Cortex of kidney (tissue), 1 donor: ENCODE measurements at places on chromosomes 2 and 18.

GRCh38 chr18:37304012-37304680, 261.5 kb downstream of the CELF4 start:
- DNase-seq = no peak

- no peak for DNase-seq
Measured at GRCh38 chr2:66843847-66844246, 408.9 kb downstream of the MEIS1 start.

GRCh38 chr18:58882686-58883085, 18.0 kb downstream of the ZNF532 start:
- DNase-seq = no peak

DNA sequence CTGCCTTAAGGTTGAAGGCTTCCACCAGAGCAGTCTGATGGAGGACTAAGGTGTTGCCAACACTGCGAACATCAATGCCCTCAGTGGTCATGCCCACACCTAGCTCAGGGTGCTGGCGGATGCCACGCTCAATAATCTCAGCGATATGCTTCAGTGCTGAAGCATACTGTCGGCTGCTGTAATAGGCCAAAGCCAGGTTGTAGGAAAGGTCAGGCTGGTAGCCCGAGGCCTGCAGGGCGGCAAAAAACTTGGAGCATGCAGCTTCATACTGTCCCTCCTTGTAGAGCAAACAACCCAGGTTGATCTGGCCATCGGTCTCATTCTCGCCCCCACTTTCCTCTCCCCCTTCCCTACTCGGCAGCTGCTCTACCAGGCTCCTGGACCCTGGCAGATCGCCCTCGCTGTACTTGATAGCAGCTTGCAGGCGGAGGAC, 159.4 kb downstream of the AGPS start:
- no peak for DNase-seq

DNA sequence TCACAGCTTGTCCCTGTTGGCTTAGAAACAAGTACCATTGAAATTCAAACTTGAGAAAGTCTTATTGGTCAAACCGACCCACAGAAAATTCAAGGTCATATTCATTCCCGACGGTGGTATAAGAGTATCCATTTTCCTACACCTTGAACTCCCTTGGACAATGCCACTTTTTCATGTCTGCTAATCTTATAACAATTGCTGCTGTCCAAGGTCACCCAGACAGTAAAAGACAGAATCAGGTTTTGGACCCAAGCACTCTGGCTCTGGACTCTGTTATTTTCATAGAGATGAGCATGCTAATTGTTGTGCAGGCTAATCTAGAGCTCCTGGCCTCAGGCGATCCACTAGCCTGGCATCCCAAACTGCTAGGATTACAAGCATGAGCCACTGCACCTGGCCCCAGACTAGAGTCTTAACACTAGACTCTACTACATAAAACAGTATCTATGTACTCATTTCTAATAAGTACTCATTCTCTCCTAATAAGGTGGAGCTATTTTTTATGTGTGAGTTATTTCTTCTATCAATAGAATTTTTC, 57.8 kb downstream of the C2orf76 start:
- no peak for DNase-seq

- DNase-seq = no peak
Measured at GRCh38 chr2:112708968-112709367, 11.9 kb upstream of the NT5DC4 start.

- DNase-seq = no peak
Measured at GRCh38 chr2:143000599-143000998, 123.1 kb downstream of the KYNU start.

DNA sequence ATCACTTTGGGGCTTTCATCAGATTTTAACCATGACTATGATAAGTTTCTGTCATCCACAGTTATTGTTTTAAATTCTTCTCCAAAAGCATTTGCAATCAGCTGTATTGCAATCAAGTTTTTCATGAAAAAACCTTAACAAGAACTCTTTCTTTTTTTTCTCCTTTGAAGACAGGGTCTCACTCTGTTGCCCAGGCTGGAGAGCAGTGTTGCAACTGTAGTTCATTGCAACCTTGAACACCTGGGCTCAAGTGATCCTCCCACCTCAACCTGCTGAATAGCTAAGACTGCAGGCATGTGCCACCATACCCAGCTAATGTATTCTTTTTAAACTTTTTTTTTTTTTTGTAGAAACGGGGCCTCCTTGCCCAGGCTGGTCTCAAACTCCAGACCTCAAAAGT, 45.5 kb upstream of the C2orf66 start:
- DNase-seq = no peak

DNA sequence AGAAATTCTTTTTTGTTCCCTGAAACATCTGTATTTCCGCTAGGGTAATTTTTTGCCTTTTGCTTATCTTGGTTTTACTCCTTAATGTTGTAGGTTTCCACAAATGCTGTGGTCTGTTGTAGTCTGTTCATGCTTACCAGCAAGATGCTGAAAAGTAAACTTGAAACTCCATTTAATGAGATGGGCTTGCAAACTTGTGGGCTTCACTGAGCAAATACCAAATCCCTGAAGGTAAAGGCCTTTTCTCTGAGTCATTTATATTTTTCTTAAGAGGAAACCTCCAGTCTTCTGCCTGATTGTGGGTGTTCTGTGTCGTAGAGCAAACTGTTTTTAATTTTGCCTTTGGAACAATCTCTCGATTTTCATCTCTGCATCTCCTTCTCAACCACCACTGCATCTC, 9.3 kb downstream of the SP140 start:
- DNase-seq = no peak

DNA sequence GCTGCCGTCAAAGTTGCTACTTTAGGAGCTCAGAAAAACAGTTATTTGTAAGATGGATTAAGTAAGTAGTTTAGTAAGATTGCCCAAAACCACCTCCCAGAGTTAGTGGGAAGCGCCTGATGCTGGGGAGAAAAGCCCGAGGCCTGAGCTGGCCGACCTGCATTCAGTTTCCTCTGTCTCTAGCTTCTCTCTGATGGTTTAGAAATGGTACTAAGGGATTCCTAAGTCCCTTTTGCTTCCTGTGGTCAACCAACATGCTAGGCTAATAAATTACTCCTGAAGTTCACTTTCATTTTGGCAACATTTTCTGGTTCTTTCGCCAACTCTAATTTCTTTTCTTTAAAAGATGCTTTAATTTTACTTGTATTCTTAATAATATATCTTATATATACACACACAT, 60.1 kb downstream of the ASAP2 start:
- DNase-seq = no peak

GRCh38 chr2:217650716-217651360, 352.0 kb downstream of the TNS1 start:
- DNase-seq = no peak

DNA sequence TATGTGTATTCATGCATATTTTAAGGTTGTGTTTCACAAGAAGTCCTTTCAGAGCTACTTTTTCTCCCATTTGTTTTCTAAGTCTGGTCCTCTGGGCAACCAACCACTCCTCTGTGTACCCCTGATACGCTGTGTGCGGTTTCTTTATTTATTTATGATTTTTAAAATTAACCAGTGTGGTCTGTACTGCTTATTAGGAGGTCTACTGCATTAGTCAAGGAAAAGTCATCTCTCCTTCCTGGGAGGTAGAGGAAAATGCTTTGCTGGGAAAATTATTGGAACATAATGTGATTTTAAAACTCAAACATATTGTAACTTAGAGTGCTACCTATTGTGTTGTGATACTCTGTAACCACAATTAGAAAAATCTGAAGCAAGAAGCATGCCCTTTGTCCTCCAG, 1404.3 kb downstream of the SUCLG1 start:
- no peak for DNase-seq

GRCh38 chr2:177029075-177029474, 183.5 kb upstream of the HNRNPA3 start:
- DNase-seq = no peak

DNA sequence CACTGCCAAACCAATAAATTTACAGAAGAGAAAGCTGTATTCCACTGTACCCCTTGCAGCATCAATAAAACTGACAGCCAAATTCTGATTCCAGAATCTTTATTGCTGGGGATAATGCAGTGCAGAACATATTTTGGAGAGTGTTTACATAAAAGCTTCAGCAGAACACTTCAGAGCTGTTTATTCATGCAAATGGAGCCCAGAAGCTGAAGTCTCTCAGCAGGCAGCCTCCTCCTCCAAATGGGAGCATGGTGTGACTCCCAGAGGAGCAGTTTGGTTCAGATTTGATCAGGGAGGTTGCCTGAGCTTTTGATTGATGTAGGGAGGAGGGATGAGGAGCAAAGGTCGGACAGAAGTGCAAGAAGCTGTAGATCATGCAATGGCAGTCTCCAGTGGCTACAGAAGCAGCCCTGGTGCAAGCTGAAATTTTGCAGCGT, 22.4 kb downstream of the LHCGR start:
- no peak for DNase-seq

- no peak for DNase-seq
Measured at GRCh38 chr2:40302751-40303325, 149.1 kb downstream of the SLC8A1 start.

DNA sequence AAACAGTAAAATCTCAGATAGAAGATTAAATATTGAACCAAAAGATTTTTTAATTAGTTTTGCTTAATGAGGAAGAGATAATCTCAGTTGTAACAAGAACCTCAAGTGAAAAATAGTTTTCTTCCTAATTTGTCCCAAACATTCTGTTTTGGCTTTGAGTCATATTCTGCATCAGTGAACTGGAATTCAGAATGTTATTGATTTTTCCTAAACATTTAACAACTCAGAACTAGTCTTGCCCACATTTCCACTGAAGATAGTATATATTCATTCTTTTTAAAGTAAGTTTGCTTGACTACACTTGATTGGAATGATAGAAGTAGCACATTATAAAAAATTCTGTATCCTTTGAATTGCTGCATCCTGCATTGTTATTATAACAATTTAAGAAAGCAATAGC, 85.7 kb upstream of the UGP2 start:
- DNase-seq = no peak

- DNase-seq = no peak
Measured at GRCh38 chr2:220579452-220579851, 952.0 kb downstream of the SLC4A3 start.

DNA sequence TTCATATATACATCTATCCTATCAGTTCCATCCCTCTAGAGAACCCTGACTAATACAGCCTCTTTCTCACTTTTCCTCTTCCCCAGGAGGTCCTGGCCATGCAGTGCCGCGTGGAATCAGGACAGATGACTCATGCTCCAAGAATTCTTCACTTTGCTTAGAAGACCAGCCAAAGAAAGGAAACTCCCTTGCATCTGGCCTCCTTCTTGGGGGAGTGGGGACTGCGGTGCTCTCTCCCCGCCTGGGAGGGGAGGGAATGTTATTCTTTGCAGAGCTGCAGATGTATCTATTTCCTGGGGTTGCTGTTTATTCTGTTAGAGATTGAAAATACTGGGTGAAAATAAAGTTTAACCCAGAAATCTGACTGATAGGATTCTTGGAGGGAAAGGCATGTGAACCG, 111.5 kb upstream of the SH3BP4 start:
- no peak for DNase-seq

DNA sequence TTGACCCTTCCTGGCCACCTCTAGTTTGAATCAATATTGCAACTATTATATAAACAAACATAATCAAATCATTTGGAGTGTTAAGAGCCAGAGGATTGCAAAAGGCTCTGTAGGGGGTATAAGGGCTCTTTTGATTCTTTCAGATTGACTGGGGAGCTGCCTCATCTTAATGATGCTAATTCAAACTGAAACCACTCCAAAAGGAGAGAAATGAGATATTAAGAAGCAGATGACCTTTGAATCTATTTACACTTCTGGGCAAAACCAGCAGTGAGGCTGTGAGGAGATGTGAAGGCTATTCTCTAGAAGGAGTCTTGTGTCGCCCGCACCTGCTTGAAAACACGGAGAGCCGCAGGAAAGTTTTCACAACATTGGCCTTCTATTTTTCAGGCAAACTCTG, 311.2 kb upstream of the CRIM1 start:
- no peak for DNase-seq

- DNase-seq = no peak
Measured at GRCh38 chr2:228522276-228522675, 340.8 kb upstream of the SPHKAP start.

DNA sequence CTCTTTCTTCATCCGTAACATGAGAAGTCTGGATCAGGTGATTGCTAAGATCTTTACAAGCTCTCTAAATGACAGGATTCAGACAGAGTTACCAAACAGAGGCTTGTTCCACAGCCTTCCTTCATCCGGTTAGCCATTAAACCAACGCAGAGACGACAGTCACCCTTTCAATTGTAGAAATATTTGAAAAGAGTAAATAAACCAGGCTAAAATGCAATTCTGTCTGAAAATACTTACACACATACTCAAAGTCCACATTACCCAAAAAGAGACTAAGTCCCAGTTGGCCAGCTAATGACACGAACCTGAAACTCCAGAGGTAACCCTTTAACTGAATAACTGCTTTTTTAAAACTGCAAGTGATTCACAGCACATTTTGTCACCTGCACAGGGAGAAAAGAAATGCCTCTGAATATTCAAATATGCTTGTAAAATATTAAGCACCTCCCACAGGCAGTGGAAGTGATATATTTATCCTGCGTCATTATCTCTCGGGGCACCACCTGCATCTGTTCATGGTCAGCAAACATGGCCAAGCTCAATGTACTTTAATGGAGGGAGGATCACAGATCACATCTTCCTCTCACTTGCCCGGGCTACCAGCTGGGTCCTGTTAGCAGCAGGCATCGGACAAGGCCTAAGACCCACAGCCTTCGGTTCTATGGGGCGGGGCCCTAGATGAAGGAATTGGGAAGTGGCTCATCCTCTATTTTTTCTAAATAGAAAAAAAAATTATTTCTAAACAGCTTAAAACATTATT, 38.8 kb upstream of the DNER start:
- no peak for DNase-seq

DNA sequence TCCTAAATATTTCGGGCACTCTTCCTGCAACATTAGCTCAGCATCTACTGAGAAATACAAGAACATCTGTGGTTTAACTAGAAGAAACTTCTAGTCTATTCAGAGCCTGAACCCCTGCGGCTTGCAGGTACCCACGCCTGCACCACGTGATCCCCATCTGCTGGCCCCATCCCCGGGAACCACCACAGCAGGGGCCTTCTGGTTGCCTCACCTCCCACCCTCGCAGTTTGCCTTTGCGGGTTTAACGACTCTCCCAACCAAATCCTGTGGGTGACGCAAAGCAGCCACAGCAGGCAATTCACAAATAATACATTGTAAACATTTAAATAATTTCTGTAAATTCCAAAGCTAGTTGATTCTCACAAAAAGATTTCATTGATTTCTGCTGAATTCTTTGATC, 90.2 kb upstream of the TMEM18 start:
- DNase-seq = no peak

- no peak for DNase-seq
Measured at GRCh38 chr2:161703863-161704262, 79.6 kb downstream of the SLC4A10 start.

DNA sequence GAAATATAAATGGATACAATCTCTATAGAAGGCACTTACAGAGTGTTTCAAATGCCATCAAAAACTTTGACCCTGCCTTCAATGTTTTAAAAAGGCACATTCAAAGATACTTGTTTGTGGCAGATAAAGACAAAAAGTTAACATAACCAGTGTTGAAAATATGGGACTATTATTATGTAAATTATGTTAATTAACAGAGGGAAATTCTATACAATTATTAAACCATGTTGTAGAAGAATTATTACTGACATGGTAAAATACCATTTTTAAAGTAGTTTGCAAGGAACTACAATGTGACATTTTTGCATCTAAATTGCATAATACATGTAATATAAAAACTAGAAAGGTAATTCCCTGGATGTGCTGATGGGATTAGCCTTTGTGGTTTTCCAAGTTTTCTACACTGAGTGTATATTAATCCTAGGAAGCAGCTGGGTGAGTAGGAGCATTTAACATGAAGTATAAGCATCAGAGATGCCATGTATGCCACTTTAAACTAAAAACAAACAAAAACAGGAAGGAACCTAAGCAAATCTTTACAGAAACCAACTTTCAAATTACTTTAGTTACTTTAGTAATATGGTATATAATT, 21.7 kb downstream of the MIB1 start:
- DNase-seq = no peak
